Ureter (tissue), 1 donor: ENCODE measurements at places on chromosomes 12 and 14. TPM values are rescaled to one million over a fixed set of nuclear protein-coding genes. Genes with fewer than 3 reads are reported as not detected.

Gene PRKD1
- total RNA-seq, result 19.8 TPM

Gene FIGNL2
- total RNA-seq, result 0.91 TPM

Gene HOXC11
- 1.7 TPM for total RNA-seq

- no peak for DNase-seq
Observed at GRCh38 chr14:77423423-77423822, at the start of gene NOXRED1. TSS of gene NOXRED1 (minus strand) at chr14:77423523. CDS start at chr14:77422889, 634 bp downstream.

DNA sequence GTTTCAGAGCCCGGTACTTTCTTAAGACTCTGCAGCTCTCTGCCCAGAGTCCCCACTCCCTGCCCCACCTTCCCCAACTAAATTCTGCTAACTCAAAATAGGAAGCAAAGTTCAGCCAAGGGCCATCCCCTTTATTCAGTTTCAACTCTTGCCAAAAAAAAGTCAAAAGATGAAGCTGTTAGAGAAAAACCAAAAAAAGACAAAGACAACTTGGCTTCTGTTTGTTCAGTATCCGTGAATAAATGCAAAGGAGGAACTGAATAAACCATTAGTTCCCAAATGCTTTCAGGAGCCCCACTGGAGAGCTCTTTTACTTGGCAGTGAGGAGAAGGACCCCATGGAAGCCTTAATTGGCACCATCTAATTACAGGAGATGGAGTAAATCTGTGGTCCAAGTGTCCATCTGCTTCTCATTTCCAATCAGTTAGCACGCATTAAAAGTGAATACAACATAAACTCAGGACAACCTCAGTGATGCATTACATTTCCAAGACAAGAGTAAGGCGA, 155.4 kb upstream of the GZMB start:
- no peak for DNase-seq
